ENCODE measurements at places on chromosomes 11 and 22.

GRCh38 chr11:19777377-19778102 lies 64.9 kb downstream of the NAV2 start:
- peak; percentile 81 for DNase-seq

DNA sequence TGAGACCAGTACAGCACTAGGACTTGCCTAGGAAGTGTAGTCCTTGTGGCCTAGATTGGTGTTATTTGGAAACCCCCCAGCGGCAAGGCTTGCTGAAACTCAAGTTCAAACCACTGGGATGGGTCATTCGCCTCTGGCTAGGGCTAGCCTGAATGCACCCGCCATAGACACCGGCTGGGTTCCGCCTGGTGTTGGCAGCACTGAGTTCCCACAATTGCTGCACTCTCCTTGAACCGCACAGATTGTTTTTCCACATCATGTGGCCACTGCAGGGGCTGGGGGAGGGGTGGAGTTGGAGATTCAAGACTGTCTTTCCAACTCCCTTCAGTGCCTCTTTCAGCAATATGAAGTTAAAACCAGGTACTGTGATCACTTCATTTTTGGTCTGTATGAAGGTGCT lies 43.1 kb downstream of the CCDC73 start:
- DNase-seq, result no peak

- peak; percentile 35 for DNase-seq
Measured at GRCh38 chr11:110833033-110833484, 120.8 kb upstream of the ARHGAP20 start.

DNA sequence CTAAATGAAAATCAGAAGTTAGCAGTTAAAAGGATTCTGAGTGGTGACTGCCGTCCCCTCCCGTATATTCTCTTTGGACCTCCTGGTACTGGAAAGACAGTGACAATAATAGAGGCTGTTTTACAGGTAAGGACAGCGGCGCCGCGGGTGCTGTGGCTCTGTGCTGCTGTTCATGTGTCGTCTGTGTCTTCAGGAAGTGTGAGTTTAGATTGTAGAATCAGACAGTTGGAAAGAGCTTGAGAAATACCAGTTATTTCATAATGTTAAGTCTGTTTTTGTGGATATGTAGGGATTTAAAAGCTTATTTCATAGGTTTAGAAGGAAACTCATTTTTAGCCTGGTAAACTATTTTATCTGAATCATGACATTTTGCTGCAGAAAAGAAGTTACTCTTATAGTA lies 27.4 kb upstream of the PANX2 start:
- DNase-seq, result no peak

- DNase-seq, result no peak
Measured at GRCh38 chr11:122820158-122820557, 18.1 kb upstream of the CRTAM start.

DNA sequence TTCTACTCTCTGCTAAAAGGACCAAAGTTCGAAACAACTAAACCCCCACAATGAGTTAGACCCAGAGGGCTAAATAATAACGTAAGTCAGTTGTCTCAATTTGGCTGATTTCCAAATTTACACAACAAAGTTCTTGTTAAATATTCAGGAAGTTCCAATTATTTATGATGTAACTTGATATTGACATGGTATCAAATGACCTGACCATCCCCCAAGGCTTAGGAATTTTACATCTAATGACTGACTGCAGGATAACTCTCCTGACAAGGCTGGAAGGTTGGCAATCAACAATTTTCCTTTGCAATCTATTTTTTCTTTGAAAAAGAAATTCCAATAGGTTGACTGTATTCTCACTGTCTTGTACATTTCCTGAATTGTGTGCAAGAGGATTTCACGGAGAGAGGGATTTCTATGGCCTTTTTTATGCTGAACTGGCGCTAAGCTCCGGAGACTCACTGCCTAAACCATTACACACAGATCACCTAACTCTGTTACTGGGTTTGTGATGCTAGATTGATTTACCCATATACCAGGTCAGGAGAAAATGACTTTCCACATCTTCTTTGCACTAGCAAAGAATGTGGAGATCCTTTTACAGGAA lies 9.6 kb upstream of the CDON start:
- no peak for DNase-seq

DNA sequence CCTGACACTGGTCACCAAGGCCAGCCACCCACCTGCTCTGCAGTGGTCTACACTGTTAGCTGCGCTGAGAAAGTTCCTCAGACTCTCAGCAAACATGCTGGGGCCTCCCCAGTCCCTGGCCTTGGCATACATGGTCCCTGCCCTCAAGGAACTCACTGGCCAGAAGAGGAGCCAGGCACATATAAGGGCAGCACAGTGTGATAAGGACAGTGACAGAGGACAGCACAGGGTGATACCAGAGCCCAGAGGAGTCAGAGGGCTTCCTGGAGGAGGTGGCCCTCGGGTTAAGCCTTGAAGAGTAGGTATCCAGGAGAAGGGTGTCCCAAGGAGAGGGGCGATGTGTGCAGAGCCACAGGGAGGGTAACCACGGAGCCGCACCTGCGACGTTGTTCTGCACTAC lies 624 bp downstream of the ART1 start:
- no peak for DNase-seq

GRCh38 chr22:38401336-38402084 lies 53.5 kb downstream of the KCNJ4 start:
- DNase-seq, result no peak

- DNase-seq, result no peak
Measured at GRCh38 chr11:57896361-57897145, 127.1 kb upstream of the OR9Q1 start.

DNA sequence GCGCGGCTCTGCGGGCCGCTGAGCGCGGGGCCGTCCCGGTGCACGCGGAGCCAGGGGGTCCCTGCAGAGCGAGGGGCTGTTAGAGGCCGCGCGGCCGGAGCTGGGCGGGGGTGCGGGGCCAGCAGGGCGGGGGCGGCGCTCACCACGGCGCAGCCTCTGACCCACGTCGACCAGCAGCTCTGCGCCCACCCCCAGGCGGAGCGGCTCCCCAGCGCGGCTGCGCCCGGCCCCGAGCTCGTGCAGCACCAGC lies 385 bp upstream of the SCO2 start:
- no peak for DNase-seq

- DNase-seq, result no peak
Measured at GRCh38 chr11:110349138-110349996, 53.0 kb upstream of the RDX start.

DNA sequence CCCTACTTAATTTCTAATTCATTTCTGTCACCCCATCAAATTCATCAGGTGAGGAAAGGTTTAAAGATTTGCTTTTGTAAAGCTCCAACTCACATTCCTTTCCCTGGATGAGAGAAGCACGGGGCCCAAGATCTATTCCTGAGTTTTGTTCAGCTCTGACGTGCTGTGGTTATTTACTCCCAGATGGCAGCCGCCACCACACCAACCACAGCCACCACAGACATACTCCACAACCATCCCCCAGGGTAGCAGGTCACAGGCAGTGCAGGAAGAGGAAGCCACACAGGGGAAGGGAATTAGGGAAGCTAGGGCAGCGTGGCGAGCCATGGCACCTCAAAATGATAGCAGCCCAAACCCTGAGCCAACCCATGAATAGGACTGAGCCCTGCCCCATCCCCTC lies 63.5 kb upstream of the CSNK2A3 start:
- peak; percentile 83 for DNase-seq

DNA sequence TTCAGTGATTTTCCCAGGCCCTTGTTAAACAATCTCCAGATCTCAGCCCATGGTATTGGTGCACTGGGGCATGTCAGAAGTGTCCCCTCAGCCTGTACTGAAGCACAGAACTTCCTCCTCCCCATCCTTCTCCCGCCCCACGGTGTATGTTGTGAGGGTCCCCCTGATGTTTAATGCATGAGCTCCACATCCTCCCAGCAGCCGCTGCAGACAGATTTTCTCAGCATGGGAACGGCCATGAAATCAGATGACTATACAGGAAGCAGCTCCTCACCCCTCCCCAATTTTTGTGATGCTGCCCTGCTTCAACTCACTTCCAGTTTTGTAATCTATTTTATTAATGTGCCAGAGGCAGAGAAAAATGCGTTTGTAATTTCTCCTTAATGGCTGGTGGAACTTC lies 406.0 kb downstream of the MIAT start:
- DNase-seq, result peak; percentile 15

DNA sequence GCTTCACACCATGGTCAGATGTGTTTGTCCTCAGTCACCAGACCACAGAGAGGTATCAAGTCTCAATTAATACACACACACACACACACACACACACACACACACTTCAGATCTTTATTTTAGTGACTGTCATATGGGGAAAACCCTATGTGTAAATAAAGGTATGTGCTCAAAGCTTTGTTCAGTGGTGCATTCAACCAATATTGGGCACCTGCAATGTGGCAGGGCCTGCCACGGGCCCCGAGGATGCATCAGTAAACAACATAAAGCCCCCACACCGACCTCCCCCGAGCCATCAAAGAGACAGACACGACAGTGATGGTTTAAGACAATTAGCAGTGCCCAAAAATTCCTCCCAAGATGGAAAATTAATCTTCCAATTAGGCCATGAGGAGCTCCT lies 51.6 kb downstream of the SHANK2 start:
- DNase-seq, result no peak

GRCh38 chr11:11786234-11786633 lies 55.5 kb upstream of the USP47 start:
- DNase-seq, result no peak

GRCh38 chr22:30167734-30168133 lies 78.8 kb downstream of the LIF start:
- DNase-seq, result no peak

GRCh38 chr11:93219440-93219839 lies 21.6 kb upstream of the SLC36A4 start:
- DNase-seq, result no peak

GRCh38 chr11:129215506-129216245 lies 23.6 kb upstream of the ARHGAP32 start:
- no peak for DNase-seq

- no peak for DNase-seq
Measured at GRCh38 chr11:57903011-57903410, 120.7 kb upstream of the OR9Q1 start.

GRCh38 chr11:114154271-114155047 lies 94.9 kb downstream of the ZBTB16 start:
- no peak for DNase-seq

DNA sequence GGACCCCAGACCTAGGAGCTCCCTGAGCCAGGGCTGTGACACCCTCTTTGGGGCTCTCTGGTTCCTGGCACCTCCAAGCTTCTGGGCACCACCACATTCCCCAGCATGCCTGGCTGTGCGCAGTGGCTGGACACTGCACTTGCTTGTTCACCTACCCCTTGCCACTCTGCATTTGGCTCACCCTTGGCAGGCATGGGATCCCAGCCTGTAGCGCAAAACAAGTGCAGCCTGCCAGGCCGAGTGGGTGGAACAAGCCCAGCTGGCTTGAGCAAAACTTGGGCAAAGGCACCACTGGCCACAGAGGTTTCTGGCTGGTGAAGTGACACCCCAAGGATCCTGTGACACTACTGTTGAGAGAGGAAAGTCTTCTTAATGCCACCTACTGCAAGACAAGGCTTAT lies 57.3 kb downstream of the CCDC34 start:
- DNase-seq, result no peak

DNA sequence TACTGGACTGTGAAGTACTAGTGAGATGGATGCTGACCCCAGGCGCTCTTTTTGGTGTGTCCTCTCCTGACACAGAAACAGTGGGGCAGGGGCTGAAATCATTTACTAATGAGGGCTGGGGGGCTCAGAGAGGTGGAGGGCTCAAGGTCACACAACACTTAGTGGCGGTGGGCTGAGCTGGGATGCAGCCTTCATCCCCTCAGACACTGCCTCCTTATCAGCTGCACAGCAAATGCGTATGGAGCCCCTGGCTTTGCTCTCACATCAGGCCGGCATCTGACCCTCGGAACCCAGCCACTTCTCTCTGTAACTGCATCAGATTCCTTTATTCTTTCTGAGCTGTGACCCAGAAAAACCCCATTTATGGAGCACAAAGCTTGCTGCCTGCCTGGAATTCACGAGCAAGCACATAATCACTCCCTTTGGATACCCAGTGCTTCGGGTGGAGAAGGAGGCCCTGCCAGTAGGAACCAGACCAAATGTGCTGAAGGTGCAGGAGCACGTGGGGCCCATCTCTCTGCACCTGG lies 736.6 kb downstream of the TBC1D22A start:
- DNase-seq, result no peak

GRCh38 chr11:69791276-69792180 lies 16.4 kb upstream of the FGF4 start:
- peak; percentile 81 for DNase-seq

DNA sequence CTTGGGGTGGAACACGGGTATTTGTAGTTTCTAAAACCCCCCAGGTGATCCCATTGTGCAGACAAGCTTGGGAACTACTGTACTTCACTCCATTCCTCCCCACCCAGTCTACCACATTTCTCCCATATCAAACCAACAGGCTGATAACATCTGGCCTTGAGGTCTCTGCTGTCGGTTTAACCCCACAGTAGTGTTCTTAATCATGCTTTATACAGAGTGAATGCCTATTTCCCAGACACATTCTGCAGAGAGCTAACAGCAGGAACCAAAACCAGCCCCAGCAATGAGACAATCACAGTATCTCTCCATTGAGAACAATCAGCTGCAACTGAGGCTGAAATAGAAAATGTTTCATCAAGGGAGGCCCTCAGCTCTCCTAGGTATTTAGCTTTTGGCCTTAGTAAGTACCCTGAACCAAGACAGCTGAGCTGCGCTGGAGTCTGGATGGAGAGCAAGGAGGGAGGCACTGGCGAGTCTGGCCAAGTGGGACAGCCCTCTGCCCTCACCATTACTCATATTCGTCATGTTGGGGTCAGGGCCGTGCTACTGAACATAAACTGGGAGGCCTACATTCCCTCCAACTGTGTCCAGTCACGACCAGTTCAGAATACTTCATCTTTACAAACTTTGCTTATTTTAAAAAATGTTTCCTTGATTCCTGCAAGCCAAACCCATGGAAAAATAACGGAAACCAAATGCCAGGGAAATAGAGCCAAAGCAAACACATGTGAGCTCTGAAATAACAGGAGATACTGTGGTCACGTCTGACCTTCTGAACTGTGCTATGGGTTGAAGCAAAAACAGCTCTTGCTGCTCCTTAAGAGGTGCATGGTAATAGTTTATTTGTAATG lies 81.0 kb downstream of the CCDC34 start:
- DNase-seq, result peak; percentile 96

- DNase-seq, result no peak
Measured at GRCh38 chr11:34758262-34758661, 137.4 kb downstream of the EHF start.

- peak; percentile 96 for DNase-seq
Measured at GRCh38 chr11:47004595-47005033, 68.1 kb downstream of the CSTPP1 start.

GRCh38 chr11:64263021-64263946 lies 12.0 kb downstream of the PLCB3 start:
- DNase-seq, result peak; percentile 36

DNA sequence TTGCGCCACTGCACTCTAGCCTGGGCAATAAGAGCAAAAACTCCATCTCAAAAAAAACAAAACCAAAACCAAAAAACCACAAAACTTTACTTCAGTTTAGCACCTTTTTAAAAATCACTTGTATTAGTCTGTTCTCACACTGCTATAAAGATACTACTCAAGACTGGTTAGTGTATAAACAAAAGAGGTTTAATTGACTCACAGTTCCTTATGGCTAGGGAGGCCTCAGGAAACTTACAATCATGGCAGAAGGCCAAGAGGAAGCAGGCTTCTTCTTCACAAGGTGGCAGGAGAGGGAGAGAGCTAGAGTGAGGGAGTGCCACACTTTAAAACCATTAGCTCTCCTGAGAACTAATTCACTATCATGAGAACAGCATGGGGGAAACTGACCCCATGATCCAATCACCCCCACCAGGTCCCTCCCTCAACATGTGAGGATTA lies 261.3 kb downstream of the TMEM135 start:
- no peak for DNase-seq

GRCh38 chr11:102061276-102061675 lies 14.0 kb downstream of the CFAP300 start:
- peak; percentile 14 for DNase-seq
